Lung (tissue), 17 donors: ENCODE measurements at places on chromosomes 12 and 14. TPM values are rescaled to one million over a fixed set of nuclear protein-coding genes. Genes with fewer than 3 reads are reported as not detected.

DNA sequence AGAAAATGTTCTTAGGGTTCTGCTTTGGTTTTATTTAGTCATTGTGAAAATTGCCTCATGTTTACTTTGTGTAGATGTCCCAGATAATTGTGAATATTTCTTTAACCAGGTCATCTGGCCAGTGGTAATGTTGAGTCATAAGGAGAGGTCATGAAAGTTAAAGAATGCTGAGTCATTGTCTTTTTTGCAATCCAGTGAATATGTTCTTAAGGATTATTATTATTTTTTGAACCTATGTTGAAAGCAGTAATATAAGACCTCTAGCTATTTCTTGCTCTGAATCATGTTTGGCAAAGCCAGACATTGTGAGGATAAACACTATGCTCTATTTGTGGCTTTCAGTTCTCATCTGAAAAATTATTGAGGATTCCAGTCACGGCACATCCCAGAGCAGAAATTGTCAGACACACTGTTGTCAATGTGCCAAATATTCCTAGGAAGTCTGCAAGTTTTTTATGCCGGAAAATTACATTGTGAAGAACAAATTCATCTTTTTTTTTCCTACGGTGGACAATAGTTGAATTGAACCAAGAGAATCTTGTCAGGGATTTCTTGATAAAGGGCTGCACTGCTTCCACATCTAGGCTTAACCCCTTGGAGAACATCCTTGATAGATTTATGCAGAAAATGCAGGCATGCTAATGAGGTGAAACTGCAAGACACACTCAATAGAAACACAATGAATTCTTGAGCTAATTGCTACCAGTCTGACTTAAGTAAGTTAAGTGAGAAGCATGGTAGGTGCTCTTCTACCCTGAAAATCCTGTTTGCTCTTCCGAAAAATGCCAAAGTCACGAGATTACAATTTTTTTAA, 369.6 kb downstream of the ATP23 start:
- DNase-seq, result no peak

DNA sequence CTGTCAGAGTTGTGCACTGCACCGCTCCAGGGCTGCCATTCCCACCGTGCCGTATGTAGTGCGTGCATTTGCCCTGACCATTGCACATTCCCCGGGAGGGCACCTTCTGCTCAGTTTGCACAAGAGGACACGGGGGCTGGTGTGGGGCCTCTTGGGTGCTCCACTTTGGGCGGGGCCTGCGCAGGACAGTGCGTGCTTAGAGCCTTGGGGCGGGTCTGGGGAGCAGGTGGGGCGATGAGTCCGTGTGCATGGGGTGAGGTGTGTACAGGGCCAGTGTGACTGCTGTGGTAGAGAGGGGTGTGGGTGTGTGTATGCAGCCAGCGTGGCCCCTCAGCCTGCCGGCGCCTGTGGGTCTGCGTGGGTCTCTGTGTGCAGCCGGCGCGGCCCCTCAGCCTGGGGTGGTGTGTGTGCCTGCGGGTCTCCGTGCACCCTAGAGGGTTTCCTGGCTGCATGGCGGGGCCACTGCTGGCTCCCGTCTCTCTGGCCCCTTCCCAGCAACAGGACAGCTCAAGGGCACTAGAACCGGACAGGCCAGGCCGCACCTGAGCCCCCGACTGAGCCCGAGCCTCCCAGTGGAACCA, 31.9 kb downstream of the FBRSL1 start:
- no peak for DNase-seq

- peak; percentile 96 for DNase-seq
Measured at GRCh38 chr14:90419200-90419599, 22.4 kb downstream of the CALM1 start.

DNA sequence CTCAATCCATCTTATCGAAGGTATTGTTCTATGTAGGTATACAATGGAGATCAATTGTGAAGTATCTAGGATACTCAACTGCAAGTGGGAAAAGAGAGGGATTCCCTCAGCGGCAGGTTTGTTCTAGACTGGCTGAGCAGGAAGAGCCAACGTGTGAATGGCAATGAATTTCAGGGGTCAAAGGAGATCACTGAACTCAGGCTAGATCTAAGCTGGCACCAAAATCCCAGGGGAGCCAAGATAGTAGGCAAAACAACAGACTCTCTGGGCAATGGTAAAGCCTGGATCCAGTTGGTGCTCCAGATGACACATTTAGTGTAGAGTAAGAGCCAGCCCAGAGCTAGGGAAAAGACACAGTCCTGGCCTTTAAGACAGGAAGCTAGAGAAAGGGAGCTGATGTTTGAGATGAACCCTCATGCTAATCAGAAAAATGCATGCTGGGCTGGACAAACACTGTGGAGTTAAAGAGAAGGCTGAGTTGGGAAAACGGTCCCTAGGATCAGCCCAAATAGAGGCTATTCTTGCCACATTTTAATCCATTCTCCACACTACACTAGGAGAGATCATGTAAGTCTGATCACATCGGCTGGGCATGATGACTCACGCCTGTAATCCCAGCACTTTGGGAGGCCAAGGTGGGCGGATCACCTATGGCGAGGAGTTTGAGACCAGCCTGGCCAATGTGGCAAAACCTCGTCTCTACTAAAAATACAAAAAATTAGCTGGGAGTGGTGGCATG, 45.6 kb downstream of the EFCAB11 start:
- no peak for DNase-seq

DNA sequence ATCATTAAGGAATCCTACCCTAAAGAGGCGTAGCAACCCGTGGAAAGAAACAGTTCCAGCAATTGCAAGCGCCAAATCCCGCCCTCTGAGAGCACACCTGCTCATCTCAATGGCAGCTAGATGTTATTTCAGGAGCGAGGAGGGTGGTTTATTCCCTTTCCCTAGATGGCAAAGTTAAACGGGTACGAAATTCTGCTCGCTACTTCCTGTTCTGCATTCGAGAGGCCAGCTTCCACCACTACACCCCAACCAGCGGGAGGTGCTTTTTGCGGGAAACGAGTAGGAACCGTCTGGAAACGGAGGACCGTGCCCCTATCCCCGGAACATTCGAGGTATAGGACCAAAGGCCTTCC, 536 bp downstream of the VPS29 start:
- DNase-seq, result peak; percentile 41

DNA sequence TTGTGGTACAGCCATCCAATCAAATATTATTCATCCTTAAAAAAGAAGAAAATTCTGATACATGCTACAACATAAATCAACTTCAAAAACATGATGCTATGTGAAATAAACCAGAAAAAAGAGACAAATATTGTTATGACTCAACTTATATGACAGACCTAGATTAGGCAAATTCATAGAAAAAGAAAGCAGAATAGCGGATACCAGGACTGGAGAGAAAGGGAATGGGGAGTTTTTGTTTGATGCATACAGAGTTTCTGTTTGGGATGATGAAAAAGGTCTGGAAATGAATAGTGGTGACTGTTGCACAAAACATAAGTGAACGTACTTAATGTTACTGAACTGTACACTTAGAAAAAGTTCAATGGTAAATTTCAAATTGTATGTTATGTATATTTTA, 82.3 kb downstream of the SPPL3 start:
- no peak for DNase-seq

DNA sequence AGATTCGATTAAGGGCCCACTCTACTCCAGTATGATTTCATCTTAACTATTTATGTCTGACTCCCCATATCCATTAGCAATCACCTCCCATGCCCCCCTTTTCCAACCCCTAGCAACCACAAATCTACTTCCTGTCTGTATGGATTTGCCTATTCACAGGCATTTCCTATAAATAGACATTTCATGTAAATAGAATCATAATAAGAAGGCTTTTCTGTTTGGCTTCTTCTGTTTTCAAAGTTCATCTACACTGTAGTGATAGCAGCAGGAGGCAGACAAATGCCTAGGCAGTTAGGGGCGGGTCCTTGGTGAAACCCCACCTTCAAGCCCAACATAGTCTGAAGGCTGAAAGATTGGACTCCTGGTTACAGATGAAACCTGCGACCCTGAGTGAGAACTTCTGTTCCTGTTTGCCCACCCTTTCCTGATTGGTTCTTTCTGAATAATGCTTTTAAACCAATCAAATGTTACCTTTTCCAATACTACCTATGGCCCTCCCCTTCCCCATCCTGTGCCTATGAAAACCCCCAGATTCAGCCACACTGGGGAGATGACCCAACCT, 62.1 kb upstream of the HECTD1 start:
- DNase-seq, result no peak

GRCh38 chr14:20934148-20934762, 21.0 kb upstream of the RNASE2 start:
- DNase-seq, result no peak

- DNase-seq, result peak; percentile 13
Measured at GRCh38 chr14:98226411-98226810, 1045.6 kb downstream of the BCL11B start.

DNA sequence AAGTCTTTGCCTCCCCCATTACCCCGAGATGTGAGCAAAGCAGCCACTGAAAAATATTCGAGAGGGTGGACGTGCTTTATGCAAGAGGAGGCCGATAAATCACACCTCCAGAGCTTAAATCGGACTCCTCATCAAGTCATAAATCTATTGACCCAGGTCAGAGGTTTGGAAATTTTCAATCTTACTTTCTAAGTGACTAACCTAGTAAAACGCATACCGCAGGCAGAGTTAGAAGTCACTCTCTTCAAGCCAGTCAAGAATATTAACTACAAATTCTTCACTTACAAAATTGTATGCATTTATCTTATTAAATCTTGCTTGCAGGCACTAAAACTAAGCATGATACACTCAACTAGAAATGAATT, 34.9 kb downstream of the GPHB5 start:
- no peak for DNase-seq

DNA sequence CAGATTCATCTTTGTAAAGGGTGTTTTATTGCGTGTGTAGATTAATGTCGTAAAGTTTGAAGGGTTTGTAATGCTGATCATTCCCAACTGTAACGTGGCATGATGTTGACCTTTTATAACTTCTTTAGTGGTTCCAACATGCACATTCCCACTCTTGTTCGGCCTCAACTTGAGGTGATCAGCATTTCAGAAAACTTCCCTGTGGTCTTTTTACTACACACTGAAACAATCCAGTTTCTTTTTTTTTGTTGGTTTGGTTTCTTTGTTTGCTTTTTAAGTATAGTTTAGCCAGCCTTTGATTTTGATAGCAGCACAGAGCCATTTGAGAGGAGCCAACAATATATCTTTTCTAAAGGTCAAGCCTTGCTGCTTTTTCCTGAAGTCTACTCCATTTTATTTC, 22.8 kb downstream of the UTP20 start:
- no peak for DNase-seq

- DNase-seq, result no peak
Measured at GRCh38 chr12:117210266-117210918, 20.1 kb upstream of the FBXO21 start.

DNA sequence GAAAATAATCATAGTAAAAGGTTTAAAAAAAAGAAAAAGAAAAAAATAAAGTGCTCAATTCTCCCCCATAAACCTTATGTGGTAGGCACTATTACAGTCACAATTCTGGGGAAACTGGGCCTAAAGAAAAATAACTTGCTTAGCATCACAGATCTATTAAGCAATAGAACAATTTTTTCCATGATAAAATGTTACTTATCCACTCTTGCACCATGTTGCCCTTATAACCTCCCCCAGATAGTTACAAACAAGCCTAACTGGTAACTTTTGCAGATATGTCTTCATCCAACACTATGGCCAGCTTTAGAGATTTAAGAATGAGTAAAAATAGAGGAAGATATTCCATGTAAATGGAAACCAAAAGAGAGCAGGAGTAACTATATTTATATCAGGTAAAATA, 164.8 kb downstream of the DUSP6 start:
- DNase-seq, result no peak

DNA sequence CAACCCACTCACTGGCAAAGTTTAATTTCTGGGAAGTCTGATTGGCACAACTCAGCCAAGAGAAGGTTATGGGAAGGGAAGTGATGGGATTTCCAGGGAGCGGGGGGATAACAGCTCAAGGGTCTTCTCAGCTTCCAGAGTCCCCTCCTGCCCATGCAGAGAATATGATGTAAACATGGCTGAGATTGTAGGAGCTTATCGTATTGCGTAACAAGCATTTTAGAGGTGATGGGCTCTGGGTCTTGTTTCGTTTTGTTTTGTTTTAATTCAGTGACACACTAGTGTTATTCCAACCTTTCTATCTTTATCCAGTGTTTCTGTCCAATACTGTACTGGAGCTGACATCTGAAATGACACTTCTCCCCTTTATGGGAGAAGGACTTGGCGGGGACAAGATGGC, 762.1 kb upstream of the TMEM132C start:
- DNase-seq, result no peak

GRCh38 chr12:131025939-131026702, 72.4 kb downstream of the ADGRD1 start:
- DNase-seq, result no peak

DNA sequence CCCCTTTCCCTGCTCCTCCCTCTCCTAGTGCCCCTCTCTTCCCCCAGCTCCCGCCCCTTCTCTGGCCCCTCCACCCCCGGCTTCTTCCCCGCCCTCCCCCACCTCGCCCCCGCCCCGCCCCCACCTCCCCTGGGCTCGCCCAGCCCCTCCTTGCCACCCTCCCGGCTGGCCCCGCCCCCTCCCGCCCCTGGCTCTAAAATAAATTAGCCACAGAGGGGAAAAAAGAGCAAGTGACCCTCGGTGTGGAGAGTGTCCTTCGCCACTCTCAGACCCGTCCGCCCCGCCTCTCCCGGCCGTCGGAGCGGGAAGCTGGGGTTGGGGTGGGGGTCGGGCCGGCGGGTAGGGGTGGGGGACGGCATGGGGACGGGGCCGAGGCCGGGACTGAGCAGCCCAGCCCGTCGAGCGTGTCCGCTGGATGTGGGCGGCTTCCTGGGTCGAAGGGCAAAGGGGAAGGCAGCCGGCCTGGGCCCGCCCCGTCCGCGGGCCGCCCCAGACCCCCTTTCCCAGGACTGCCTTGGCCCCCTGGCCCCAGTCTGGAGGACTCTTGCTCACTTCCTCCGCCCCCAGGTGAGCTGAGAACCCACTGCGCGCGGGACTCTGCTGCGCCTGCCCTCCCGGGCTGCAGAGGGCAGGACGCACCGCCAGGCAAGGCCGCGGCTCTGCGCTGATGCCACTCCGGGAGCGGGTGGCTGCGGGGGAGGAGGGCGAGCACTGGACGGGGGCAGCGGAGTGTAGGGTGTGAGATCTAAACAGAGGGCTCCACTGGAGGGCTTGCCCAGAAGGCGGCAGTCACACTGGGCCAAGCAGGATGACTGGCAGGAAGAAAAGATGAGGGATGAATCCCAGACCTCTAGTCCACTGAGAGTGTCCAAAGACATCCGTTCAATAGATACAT, 570 bp upstream of the FIGNL2 start:
- DNase-seq, result peak; percentile 74

The YLPM1 gene
- total RNA-seq, result 124 TPM

The GNG2 gene
- 20.9 TPM for total RNA-seq

The LYSET gene
- total RNA-seq, result 7.6 TPM

The KRT82 gene
- not detected for total RNA-seq

The PPM1H gene
- total RNA-seq, result 9.0 TPM

The CLEC1B gene
- total RNA-seq, result 2.2 TPM

The NYNRIN gene
- total RNA-seq, result 16.1 TPM

The TCL1A gene
- 5.0 TPM for total RNA-seq

The AQP5 gene
- total RNA-seq, result 7.5 TPM

The GUCY2C gene
- not detected for total RNA-seq

The NTS gene
- 0.86 TPM for total RNA-seq

The C12orf56 gene
- 0.12 TPM for total RNA-seq

The FAM186B gene
- 0.54 TPM for total RNA-seq
